Motor neuron (in vitro differentiated cells): ENCODE measurements at places on chromosomes 3 and 15. TPM values are rescaled to one million over a fixed set of nuclear protein-coding genes. Genes with fewer than 3 reads are reported as not detected.

FOXL2 gene
- 0.05 TPM in 1 of 2 replicates, not detected in the other for total RNA-seq

ZNF662 gene
- 0.23 and 0.35 TPM in 2 replicates for total RNA-seq

GABRR3 gene
- total RNA-seq: 0.13 TPM in 1 of 2 replicates, not detected in the other

CDCP1 gene
- total RNA-seq: 0.24 and 0.39 TPM in 2 replicates

SMCO1 gene
- total RNA-seq: not detected in 2 replicates

ZNF770 gene
- total RNA-seq: 41.3 and 42.3 TPM in 2 replicates

TFG gene
- total RNA-seq: 75.4 and 83.6 TPM in 2 replicates

CFAP20DC gene
- 3.1 and 4.8 TPM in 2 replicates for total RNA-seq

FYCO1 gene
- total RNA-seq: 15.7 and 19.6 TPM in 2 replicates

TRPM1 gene
- total RNA-seq: not detected in 2 replicates

TYRO3 gene
- 20.5 and 20.8 TPM in 2 replicates for total RNA-seq

MYO5C gene
- total RNA-seq: 1.8 and 5.3 TPM in 2 replicates

COMMD4 gene
- 17.6 and 25.3 TPM in 2 replicates for total RNA-seq

GOLGA6L10 gene
- 2.7 and 3.0 TPM in 2 replicates for total RNA-seq

PLA2G4E gene
- total RNA-seq: 0.05 and 0.08 TPM in 2 replicates

ICE2 gene
- 27.1 and 28.4 TPM in 2 replicates for total RNA-seq

GOLGA6A gene
- 0.62 and 0.78 TPM in 2 replicates for total RNA-seq

BNC1 gene
- 7.1 and 8.3 TPM in 2 replicates for total RNA-seq

STX19 gene
- total RNA-seq: 0.25 and 0.32 TPM in 2 replicates

BLM gene
- 10.3 and 11.4 TPM in 2 replicates for total RNA-seq

TMEM43 gene
- 27.7 and 29.7 TPM in 2 replicates for total RNA-seq

CCR8 gene
- total RNA-seq: 0.35 TPM in 1 of 2 replicates, not detected in the other

MTFMT gene
- total RNA-seq: 21.6 and 23.5 TPM in 2 replicates

MLF1 gene
- total RNA-seq: 92.0 and 104 TPM in 2 replicates

TRH gene
- 2.6 and 2.7 TPM in 2 replicates for total RNA-seq

IL20RB gene
- 8.4 and 8.8 TPM in 2 replicates for total RNA-seq

GOLGA8T gene
- total RNA-seq: 0.54 TPM in 1 of 2 replicates, not detected in the other

CLDN18 gene
- total RNA-seq: 0.71 and 2.6 TPM in 2 replicates

LRTM1 gene
- total RNA-seq: 1.2 and 2.4 TPM in 2 replicates

NKIRAS1 gene
- total RNA-seq: 37.6 and 44.1 TPM in 2 replicates

PLA2G4B gene
- 6.4 and 7.7 TPM in 2 replicates for total RNA-seq

NOX5 gene
- 0.15 and 0.38 TPM in 2 replicates for total RNA-seq

SPATA12 gene
- 1.0 and 1.1 TPM in 2 replicates for total RNA-seq

DAZL gene
- total RNA-seq: not detected in 2 replicates

SKOR1 gene
- 0.45 and 0.63 TPM in 2 replicates for total RNA-seq

CRYBG3 gene
- total RNA-seq: 7.2 and 7.9 TPM in 2 replicates

GPR62 gene
- 0.50 and 0.67 TPM in 2 replicates for total RNA-seq

EAF1 gene
- total RNA-seq: 31.1 and 32.9 TPM in 2 replicates

PPP1R14D gene
- not detected in 2 replicates for total RNA-seq

ATXN7 gene
- 20.0 and 23.9 TPM in 2 replicates for total RNA-seq
